ENCODE measurements at places on chromosomes 5 and 9.

DNA sequence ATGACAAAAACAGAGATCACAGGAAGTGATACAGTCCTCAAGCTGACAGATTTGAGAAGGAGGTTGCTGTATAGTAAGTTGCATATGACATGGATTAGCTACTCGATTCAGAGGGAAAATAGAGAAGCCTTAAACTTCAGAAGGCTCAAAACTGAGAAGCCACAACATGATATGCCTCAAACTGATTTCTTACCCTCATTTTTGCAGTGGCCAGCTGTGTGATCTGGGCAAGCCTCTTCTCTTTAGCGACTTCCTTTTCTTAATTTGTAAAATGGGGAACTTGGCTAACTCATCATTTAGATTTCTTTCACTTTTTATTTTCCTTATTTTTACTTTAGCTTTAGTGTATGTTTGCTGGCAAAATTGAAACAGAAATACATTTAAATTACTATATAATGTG lies 421.1 kb downstream of the KIF4B start:
- no peak for DNase-seq

- peak; percentile 68 for DNase-seq
Measured at GRCh38 chr9:21830589-21830988, 28.2 kb downstream of the MTAP start.

DNA sequence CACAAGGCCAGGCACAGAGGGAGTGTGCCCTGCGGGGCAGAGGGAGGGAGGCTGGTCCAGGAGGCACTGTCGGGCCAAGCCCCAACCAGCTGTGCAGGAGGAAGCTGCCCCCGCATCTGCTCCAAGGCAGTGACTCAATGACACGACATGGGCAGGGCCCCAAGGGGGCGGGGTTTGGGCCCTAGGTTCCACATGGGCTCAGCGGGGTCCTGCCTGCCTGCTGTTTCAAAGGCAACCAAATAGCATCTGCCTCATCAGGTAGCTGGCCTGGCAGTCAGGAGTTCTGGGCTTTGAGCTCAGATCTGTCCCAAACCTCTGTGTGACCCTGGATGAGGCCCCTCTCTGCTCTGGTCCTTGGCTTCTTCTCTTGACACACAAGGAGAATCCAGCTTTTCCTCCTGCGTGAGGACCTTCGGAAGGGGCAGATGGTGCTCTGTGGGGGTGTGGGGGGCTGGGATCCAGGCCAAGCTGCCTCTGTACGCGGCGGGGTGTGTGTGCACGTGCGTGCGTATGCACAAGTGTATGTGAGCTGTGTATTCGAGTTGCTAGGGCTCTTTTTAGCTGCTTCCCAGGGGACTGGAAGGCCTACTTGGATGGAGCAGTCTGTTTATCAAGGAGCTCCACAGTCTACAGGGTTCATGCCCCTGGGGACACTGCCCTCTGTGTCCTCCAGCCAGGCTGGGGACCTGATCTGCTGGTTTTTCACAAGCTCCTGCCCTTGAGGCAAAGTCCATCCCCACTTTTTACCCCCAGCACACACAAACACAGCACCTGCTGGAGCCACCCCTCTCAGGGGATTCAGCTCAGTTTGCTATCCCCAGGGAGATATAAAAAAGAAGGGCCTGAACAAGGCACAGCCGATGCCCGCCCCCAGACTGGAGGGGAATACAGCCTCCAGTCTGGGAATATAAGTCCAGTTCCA lies 138.9 kb downstream of the RGS3 start:
- peak; percentile 72 for DNase-seq

- no peak for DNase-seq
Measured at GRCh38 chr9:38421498-38422211, 2.6 kb downstream of the IGFBPL1 start.

- DNase-seq = no peak
Measured at GRCh38 chr9:133427658-133428348, 5.6 kb downstream of the ADAMTS13 start.

- peak; percentile 18 for DNase-seq
Measured at GRCh38 chr5:145697251-145697990, 137.7 kb downstream of the PRELID2 start.

GRCh38 chr5:96222129-96222528 lies 210.9 kb downstream of the PCSK1 start:
- no peak for DNase-seq

DNA sequence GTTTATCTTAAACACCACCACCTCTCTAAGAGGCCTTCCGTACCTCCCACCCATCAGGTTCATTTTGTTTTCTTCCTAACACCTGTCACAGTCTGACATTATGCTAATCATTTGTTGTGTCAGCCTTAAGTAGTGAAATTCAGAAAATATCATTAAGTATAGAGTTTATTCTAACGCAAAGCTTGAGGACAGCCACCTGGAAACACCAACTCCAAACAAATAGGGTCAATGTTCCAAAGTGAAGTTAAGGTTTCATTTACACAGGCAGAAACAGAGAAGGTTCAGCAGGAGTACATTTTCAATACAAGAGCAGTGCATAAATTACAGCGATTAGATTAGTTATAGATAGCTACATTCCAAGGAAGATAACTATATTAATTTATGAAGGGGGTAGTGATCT lies 1.3 kb upstream of the SMC5 start:
- DNase-seq = no peak

- peak; percentile 29 for DNase-seq
Measured at GRCh38 chr9:71941998-71942567, 30.6 kb downstream of the C9orf85 start.
